Muscle of arm (tissue), 14 donors: ENCODE measurements at places on chromosomes 5 and 9.

GRCh38 chr9:4973902-4974301, 11.2 kb upstream of the JAK2 start:
- no peak for DNase-seq

- DNase-seq = no peak
These were observed 135.5 kb downstream of the SPATA31D1 start for GRCh38 chr9:82124090-82124489.

DNA sequence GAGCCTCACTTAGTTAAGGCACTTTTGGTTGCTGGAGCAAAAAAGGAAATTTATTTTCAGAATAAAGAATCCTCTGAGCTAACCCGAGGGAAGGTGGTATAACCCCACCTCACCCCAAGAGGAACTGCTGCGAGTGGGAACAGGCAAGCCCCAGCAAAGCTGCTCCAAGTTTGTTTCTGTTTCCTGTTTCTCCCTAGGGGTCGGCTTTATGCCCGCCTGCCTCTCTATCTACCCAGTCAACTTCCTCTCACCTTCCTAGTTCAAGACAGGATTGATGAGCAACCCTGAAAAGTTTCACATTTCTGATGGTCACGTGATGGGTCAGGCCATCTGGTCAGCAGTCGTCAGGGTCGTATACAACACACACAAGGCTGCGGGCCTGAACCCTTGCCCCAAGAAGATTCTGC, 31.1 kb downstream of the TRIO start:
- DNase-seq = no peak

GRCh38 chr5:149526845-149527590, 24.2 kb downstream of the CSNK1A1 start:
- peak; percentile 21 for DNase-seq

- no peak for DNase-seq
These were observed 20.7 kb upstream of the TRIM36 start for GRCh38 chr5:115190388-115190787.

GRCh38 chr9:38641985-38642864, 21.8 kb upstream of the ANKRD18A start:
- DNase-seq = peak; percentile 43

GRCh38 chr5:36696059-36696673, 89.8 kb downstream of the SLC1A3 start:
- DNase-seq = peak; percentile 42

DNA sequence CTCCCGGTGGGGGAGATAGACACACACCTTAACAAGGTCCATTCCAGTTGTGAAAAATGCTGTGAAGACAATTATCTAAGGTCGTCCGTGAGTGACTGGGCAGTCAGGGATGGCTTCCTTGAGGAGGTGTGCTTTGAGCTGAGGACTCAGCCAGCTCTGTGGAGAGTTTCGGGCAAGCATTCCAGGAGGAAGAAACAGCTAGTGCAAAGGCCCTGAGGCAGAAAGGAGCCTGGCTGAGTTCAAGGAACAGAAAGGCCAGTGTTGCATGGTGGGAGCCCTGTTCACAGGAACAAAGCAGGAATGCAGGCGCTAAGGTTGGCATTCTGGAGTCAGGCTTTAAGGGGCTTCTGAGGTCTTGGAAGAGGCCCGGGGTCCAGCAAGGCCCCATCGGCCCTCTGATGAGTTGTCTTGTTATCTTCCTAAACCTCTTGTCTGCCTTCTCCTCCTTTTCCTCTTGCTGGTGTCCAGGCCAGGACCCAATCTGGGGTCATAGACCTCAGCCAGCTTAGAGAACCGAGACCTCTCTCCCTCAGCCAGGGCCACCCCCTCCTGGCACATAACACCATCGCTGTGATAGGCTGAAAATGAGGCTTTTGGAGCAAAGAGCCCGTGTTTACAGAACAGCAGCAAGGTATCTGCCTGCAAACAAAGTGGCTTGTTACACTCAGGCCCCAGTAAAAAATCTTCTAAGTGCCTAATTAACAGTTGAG, 270.2 kb upstream of the MVB12B start:
- DNase-seq = no peak

DNA sequence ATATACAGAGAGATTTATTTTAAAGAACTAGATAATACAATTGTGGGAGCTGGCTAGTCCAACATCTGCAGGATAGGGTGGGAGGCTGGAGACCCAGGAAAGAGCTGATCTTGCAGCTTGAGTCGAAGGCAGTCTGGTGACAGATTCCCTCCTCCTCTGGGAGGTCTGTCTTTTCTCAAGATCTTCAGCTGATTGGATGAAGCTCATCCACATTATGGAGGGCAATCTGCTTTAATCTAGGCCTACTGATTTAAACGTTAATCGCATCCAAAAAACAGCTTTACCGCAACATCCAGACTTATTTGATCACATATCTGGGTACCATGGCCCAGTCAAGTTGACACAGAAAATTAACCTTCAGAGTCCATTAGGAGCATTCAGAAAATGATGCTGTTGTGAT, 168.1 kb downstream of the ATPSCKMT start:
- DNase-seq = no peak

GRCh38 chr5:39057734-39058133, 16.5 kb downstream of the RICTOR start:
- DNase-seq = no peak

- no peak for DNase-seq
These were observed 315.7 kb downstream of the RAB3C start for GRCh38 chr5:58898538-58898937.

DNA sequence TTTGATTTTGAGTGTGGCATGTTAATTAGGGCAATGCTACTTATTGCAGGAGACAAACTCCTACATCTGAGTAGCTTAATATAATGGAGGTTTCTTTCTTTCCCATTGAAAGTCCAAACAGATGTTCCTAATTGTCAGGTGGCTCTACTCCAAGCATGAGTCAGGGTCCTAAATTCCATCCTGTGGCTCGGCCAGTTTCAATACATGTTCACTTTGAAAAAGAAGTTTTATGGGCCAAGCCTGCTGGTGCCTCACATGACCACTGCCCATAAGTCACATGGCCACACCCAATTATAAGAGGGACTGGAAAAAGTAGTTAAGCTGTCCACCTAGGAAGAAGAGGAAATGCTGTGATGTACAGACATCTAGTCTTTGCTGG, 170.4 kb downstream of the ARRDC3 start:
- peak; percentile 90 for DNase-seq

GRCh38 chr9:94065535-94065961, 18.7 kb upstream of the PTPDC1 start:
- peak; percentile 72 for DNase-seq

- no peak for DNase-seq
These were observed 51.5 kb downstream of the IL31RA start for GRCh38 chr5:55902696-55903095.

GRCh38 chr9:78463750-78464149, 166.8 kb downstream of the PSAT1 start:
- DNase-seq = no peak

DNA sequence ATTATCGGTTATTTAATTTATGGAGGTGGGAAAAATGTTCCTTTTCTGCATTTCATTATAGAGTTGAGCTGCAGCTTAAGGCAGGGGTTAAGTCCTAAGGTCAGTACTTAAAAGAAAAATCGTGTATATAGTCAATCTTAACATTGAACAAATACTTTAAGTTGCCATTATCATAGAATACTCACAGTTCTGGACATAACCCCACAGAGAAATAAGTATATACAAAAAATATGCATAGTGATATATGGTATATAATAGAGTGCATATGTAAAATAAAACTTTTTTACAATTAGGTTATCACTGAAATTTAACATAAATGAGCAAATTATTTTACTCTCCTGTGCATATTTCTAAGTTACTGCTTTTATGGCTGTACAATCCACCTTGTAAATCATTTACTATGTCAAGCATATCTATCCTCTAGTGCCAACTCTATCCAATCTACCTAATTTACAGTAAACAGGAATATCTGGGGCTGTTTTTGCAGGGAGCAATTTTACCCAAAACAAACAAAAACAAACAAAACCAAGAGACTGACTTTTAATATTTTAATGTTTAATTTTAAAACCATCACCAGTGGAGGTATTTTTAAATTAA, 28.8 kb downstream of the TTC39B start:
- DNase-seq = no peak

DNA sequence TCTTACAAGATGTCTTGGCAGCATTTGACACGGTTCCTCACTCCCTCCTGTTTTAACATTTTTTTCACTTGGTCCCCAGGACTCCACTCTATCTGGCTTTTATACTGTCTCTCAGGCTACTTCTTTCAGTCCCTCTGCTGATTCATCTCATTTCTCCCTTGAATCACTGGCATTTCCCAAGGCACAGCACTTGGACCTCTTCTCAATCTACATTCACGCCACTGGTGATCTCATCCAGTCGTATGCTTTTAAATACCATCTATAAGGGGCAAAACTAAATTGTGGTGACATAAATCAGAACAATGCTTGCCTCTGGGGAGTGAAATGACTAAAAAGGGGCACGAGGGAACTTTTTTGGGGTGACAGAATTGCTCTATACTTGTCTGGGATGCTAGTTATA, 47.1 kb downstream of the MAPKAP1 start:
- no peak for DNase-seq

GRCh38 chr9:94656200-94656599, 16.9 kb upstream of the FBP1 start:
- peak; percentile 66 for DNase-seq

DNA sequence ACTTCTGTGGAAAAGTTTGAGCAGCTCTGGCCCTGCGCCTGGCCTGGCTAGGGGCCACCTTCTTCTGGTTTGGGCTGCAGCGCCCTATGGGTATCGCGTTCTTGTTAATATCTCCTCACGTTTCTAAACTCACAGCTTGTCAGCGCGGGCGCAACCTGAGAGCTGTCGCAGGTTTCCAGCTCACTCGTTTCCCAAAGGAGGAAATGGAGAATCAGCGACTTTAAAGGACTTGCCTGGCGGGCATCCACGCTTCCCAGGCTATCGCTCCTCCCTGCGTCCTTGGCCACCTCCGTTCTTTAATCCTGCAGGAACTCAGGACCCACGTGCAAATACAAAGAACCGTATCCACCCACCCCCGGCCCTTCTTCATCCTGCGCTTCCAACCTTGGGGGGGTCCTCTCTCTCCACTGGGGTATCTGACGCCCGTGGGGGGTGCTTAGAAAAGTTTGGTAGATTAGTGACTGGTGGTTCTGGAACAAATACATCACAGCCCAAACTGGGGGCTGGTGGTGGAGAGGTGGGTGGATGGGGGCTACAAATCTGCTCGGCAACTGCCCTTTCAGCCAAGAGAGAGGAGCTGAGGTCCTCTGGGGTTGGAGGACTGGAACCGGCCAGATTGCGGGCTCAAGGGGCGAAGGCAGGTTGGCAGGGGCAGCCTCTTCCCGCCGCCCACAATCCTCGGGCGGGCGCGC, 578 bp upstream of the PSAT1 start:
- DNase-seq = peak; percentile 56

DNA sequence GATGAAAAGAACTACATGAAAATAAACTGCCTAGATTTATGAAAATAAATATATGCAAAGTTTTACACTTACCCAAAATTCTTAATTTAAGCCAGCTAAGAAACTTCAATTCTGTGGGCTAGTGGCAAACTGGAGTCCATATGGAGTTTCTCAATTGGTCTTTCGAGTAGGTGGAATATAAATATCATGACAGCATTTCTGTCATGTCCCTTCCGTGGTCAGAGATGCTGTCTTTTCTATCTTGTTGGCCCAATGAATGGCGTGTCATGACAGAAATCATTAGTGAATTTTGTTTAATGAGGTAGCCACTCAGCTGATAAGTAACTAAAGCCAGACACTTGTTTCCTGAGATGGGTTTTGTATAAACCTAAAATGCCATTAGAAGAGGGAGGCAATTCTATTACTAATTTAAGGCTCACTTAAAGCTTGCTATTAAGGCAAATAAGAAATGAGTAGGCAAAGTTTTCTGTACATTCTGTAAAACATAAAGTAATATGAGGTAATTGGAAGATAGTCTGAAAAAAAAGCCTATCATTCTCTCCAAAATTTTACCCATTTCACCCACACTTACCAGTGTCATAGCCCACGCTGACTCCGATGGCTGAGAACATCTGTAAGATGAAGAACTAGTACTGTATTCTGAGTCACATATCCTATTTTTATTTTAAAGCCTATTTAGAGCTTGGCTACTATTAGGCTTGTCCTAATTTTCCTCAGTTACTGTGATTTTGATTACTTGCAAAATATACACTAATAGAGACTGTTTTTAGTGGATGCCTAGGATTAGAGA, 419.3 kb upstream of the MEF2C start:
- DNase-seq = no peak

DNA sequence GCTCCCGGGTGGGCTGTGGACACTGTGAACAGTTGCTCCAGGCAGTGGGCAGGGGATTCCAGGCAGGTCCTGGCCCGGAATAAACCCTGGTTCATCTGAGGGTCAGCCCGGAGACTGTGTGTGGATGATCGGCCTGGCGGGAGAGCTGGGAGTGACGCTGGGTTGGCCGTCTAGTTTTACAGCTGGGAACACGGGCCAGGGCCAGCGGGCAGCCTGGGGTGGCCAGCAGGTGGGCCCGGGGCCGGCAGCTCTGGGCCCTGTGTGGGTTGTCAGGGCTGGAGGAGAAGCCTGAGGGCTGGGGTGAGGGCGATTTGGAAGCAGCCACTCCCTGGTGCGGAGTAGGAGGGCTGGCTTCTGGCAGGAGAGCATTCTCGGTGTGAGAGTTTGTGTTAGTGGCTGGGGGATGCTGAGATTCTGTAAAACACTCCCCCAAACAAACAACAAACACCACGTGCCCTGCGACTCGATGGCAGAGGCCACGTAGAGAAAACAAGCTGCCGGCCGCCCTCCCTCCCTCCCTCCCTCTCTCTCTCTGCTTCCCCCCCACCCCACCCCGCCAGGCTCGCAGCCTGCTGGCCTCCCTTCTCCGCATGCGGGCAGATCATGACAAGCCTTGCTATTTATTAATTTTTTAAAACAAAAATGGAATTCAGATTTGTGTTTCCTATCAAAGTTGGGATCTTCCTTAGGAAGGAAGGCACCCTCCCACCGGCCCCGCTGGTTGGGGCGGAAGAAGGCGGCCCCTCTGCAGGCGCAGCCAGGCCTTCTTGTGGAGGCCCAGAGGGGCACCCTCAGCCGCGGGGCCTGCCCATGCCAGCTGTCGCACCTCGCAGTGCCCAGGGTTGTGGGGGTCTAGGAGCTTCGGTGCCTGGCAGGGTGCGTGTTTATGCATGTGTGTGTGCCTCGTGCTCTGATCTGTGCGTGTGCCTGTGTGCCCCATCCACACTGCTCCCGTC, 49.5 kb downstream of the RXRA start:
- DNase-seq = peak; percentile 67

DNA sequence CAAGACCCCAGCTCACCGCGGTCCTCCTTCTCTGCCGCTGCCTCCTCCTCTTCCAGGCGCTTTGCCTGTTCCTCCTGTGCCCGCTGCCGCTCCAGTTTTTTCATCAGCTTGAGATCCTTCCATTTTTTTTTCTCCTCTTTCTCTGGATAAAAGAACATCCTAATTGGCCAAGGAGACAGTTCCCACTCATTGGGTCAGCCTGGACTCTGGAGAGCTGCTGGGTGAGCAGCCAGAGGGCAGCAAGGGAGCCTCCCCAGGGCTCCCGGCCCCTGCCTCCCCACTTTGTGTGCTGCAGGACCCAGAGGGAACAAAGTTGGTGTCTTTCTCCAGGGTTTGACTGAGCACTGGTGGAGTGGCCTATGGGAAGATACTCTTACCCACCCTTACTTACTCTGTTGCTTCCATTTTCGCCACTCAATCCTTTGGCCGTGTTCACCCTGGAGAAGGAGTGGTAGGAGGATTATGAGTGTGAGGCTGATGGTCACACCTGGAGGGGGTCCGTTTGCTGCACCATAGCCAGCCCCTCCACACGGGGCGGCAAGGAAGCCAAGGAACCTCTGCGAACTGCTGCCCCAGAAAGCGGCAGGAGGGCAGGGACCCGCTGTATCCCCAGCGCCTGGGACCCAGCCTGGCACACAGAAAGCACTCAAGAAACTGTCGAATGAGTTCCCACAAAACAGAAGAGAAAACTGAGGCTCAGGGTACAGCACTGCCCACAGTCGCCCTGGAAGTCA, 708 bp downstream of the SPOUT1 start:
- DNase-seq = no peak
